ENCODE measurements at places on chromosomes 2 and 18. TPM values are rescaled to one million over a fixed set of nuclear protein-coding genes. Genes with fewer than 3 reads are reported as not detected.

DNA sequence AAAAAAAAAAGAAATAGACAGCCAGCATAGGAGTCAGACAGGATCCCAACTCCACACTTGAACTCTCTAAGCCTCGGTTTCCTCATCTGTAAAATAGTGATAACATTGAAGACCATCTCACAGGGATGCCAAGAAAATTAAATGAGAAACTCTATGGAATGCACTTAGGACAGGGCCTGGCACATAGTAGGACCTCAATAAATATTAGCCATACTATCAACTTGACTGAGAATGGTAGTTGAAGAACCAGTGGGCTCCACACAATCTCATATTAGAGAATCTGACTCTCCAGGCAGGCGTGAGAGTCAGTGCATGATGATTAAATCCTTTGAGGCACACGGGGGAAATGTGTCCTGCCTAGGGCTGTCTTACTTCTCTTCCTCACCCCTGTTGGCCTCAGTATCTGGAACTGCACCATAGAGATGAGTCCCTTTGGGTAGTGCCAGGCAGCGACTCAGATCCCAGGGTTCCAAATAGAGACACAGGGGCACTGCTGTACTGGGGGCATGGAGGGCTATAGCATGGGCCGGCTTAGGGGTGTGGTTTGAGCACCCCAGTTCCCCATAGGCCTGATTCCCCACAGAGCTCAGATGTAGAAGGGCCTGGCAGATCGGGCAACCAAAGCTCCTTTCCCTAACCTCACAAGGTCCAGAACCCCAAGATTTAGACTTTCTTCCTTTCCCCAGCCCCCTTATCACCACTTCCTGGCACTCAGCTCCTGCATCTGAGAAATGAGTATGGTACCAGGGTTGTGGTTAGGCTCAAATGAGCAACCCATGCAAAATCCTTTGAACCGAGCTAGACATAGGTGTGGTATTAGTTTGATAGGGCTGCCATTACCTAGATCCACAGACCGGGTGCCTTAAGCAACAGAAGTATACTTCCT is 51.3 kb upstream of the CAB39 start:
- DNase-seq: no peak

Gene WDR43
- 18.0 TPM for total RNA-seq

- DNase-seq: no peak
These were observed 125.8 kb upstream of the HNMT start for GRCh38 chr2:137838255-137839092.

GRCh38 chr18:74436158-74436769 is 20.8 kb downstream of the DIPK1C start:
- DNase-seq: no peak

Gene CELF4
- 0.52 TPM for total RNA-seq

- DNase-seq: no peak
These were observed 227.9 kb downstream of the PRKCE start for GRCh38 chr2:45879406-45879805.
